ENCODE measurements at places on chromosomes 6 and 20. TPM values are rescaled to one million over a fixed set of nuclear protein-coding genes. Genes with fewer than 3 reads are reported as not detected.
A peak's percentile ranks its signal among the peaks of the same experiment; 100 is the strongest.

- DNase-seq = no peak
Measured at GRCh38 chr6:124679387-124679786, 282.9 kb upstream of the RNF217 start.

Gene FLRT3
- total RNA-seq = 75.4 TPM

Gene TP53TG5
- 32.0 TPM for total RNA-seq

GRCh38 chr20:39294137-39294725, 332.1 kb downstream of the DHX35 start:
- no peak for DNase-seq

Gene SLC4A11
- total RNA-seq = not detected

GRCh38 chr6:14705841-14706377, 540.0 kb upstream of the JARID2 start:
- no peak for DNase-seq

- no peak for DNase-seq
Measured at GRCh38 chr20:38939686-38940085, 13.5 kb downstream of the FAM83D start.

DNA sequence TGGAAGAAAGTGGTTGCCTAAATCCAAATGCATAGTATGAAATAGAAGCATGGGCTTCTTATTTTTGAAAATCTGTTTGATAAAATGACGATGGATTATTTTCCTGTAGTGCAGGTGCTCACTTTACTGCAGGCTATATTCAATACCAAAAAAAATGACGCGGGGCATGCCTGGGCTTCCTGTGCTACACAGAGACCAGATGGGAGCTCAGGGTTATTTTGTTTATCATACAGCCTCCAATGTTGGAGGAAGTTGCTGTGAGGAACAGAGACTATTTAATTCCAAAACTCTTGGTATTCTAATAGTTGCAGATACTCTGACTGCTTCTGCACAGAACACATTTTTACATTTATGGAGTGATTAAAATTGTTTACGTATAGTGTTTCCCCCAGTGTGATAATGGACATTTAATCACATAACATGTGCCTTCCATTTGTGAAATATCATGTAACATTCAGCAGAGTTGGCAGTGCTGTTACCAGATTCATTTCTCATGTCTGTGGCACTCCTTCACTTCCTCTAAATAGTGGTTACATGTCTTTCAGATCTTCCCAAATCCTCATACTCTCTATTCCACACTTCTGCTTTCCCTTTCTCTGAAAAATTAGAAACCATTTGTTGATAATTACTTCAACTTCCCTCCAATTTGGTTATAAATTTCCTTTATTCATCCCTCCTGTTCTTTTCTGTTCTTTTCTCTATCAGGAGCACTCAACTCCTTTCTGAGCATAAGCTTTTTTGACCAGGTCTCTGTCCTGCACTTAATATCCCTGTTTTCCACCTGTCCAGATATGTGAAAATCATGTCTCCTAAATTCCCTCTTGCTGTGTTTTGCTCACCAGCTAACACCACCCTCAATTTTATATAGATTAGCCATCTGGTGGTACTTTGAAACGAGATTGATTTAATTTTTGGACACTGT, 121.6 kb downstream of the ADGRB3 start:
- DNase-seq = no peak

- no peak for DNase-seq
Measured at GRCh38 chr6:118890997-118891790, 2.8 kb upstream of the ASF1A start.

Gene CFAP206
- total RNA-seq = 5.1 TPM

Gene JPH2
- total RNA-seq = 129 TPM

DNA sequence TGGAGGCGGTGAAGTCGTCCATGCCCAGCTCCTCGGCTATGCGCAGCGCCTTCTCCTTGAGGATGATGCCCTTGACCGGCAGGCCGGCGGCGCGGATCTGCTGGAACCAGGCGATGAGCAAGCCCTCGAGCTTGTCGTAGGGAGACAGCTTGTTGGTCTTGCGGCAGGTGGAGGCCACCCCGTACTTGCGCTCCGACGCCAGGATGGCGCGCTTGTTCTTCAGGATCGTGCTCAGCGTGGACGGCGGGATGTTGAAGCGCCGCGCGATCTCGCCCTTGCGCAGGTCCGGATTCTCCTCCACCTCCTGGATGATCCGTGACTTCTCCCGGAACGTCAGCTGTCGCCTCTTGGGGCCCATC, 435 bp downstream of the CENPB start:
- DNase-seq = peak; percentile 61

Gene CYP21A2
- not detected for total RNA-seq

Gene RPP40
- total RNA-seq = 17.1 TPM

- no peak for DNase-seq
Measured at GRCh38 chr6:4606821-4607704, 169.1 kb upstream of the CDYL start.

DNA sequence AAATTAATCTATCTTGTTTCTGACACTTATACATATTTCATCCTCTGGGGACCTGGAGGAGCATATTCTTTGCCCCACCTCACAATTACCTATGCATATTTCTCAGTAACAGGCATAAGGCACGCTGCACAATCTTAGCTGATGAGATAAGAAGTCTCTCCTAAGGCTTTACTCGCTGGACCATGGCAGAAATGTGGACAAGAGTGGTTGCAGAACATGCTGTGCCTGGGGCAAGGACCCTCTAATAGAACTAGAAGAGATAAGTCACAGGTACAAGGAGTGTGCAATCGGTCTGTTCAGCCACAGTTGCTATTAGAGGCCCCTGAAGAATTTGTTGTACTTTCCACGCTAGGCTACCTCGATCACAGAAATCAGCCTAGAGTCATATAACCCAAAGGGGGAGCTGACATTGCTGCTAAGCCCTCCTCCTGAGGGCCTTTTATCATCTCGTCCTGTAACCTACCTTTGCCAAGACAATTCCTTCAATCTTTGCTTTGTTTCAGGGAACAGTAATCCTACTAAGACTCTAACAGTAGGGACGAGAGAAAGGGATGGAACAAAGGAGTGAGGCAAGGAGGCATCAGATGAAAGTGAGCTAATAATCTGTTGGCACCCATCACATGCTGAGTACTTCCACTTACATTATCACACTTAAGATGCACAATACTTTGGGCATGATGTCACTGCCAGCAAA, 16.1 kb upstream of the DEFB129 start:
- DNase-seq = peak; percentile 1

- no peak for DNase-seq
Measured at GRCh38 chr20:43432498-43432897, 25.2 kb upstream of the SRSF6 start.

DNA sequence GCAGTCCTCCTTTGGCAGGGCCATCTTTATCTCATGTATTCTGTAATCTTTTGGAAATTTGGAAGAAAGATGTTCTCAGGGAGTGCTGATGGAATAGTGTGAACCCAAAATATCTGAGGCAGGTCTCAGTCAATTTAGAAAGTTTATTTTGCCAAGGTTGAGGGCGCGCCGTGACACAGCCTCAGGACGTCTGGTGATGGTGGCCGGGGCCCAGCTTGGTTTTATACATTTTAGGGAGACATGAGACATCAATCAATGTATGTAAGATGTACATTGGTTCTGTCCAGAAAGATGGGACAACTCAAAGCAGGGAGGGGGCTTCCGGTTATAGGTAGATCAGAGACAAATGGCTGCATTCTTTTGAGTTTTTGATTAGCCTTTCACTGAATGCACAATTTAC, 89.8 kb downstream of the ERMARD start:
- DNase-seq = no peak

DNA sequence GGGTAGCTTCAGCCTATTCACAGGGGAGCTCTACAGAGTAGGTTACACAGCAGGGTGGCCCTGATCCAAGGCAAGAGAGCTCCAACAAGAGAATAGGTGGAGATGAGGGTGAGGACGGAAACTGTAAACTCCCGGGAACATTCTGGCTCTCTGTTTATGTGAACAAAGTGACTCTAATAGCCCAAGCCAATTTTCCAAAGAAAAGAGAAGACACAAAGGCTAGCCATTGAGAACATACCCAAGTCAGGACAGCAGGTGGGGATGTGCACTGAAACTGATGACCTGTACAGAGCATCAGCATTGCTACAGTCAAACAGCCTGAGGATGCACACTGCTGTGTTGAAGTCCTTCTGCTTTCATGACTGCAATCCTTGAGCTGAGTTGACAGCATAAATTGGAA, 136.0 kb upstream of the TOP1 start:
- no peak for DNase-seq

Gene GATA5
- total RNA-seq = 0.48 TPM

Gene KCNB1
- total RNA-seq = 2.4 TPM

- no peak for DNase-seq
Measured at GRCh38 chr6:73050706-73051105, 174.6 kb downstream of the KHDC1L start.

Gene PGC
- 0.96 TPM for total RNA-seq

Gene ZNF334
- 12.0 TPM for total RNA-seq

- DNase-seq = no peak
Measured at GRCh38 chr6:1610497-1611321, 994 bp downstream of the FOXC1 start.

Gene SLC22A23
- 18.5 TPM for total RNA-seq

DNA sequence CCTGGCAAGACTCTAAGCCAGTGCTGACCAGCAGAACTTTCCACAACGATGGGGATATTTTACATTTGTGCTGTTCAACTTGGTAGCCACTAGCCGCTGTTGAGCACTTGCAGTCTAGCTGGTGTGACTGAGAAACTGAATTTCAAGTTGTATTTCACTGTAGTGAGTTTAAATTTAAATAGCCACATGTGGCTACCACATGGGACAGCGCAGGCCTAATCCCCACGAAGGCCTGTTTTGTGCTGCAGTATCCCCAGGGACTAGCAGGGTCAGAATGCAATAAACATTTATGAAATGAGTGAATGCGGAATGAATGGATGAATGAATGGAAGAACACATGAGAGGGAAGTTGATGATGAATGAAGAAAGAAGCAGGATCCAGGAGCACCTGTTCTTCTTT, 115.8 kb downstream of the TRERF1 start:
- DNase-seq = no peak

GRCh38 chr20:2703716-2704475, 11.3 kb downstream of the EBF4 start:
- DNase-seq = no peak

DNA sequence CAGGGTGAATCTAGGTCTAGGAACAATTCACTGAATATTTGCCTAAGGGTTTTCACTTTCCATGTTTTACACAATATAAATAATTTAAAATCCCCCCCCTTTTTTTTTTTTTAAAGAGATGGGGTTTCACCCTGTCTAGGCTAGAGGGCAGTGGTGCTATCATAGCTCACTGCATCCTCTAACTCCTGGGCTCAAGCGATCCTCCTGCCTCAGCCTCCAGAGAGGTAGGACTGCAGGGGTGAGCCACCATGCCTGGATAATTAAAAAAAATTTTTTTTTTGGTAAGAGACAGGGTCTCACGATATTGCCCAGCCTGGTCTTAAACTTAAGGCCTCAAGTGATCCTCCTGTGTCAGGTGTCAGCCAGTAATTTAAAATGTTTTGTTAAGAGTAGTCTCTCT, 17.8 kb downstream of the QKI start:
- no peak for DNase-seq

Gene MAPK14
- 68.9 TPM for total RNA-seq

- DNase-seq = peak; percentile 88
Measured at GRCh38 chr6:76770281-76770680, 693.0 kb downstream of the HTR1B start.

Gene MSH5
- total RNA-seq = 8.2 TPM

Measured in umbilical cord (tissue), 2 donors.